ENCODE measurements at places on chromosomes 16 and 17.

DNA sequence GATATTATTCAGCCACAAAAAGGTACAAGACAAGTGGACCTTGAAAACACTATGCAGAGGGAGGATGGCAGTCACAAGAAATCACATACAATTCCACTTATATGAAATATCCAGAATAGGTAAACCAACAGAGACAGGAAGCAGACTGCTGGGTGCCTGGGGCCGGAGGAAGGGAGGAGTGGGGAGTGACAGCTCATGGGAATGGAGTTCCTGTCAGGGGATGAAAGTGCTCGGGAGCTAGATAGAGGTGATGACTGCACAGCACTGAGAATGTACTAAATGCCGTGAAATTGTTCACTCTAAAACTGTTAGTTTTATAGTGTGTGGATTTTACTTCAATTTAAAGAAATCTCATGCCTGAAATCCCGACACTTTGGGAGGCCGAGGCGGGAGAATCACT is 74.2 kb upstream of the MED9 start:
- no peak for DNase-seq

GRCh38 chr16:17526956-17527937 is 56.5 kb upstream of the XYLT1 start:
- no peak for DNase-seq

DNA sequence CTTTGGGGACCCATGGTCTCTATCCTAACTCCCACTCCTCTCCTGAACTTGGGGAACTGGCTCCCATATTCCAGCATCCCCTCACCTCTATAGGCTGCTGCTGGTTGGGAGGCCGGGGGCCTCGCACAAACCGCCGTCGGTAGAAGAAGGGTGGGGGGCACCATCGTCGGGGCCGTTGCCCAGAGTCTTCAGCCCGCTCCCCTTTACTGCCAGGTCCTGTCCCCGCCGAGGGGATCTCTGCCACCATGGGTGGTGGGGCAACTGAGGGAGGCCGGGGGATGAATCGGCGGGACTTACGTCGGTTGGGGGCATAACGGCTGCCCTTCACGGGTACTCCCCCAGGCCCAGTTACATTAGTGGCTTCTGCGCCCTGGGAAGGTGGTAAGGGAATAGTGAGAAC is 4.3 kb downstream of the YBX2 start:
- no peak for DNase-seq

DNA sequence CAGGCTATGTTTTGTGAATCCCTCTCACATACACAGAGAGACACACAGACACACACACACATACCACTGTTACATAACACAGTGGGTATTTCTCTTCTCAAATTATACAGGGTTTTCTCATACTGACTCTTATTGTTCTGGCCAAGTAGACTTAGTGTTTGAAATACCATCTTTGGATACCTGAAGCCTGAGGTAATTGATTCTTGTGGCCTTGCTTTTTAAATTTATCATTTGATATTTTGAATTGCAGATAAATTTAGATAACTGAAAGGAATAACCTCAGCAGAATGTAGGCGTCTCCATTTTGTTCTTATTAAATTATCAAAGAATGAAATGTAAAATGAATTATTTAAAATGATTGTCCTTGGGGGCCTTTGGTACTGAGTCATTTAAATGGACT is 223.8 kb downstream of the LGALS9B start:
- no peak for DNase-seq

- no peak for DNase-seq
These were observed 171.2 kb downstream of the AHSP start for GRCh38 chr16:31698901-31699300.

GRCh38 chr16:87233928-87234327 is 83.3 kb downstream of the C16orf95 start:
- no peak for DNase-seq

DNA sequence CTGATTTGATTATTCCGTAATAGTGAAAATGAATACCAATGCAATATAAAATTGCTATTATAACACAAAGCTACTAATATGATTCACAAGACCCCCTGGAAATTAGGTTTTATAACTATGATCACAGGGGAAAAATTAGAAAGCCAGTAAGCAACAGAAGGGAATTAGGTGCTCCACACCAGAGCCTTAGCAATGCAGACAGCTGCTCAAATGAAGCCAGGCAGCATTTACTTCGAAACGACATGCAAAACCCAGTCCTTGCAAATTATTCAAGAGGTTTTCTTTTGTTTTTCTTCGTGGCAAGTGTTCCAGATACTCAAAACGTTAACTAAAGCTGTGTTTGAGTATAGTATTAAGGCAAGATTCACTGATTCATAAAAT is 47.9 kb downstream of the TOX3 start:
- no peak for DNase-seq

- DNase-seq = no peak
These were observed 97.8 kb downstream of the NXN start for GRCh38 chr17:881778-882177.

GRCh38 chr17:74008196-74008595 is 195.3 kb upstream of the RPL38 start:
- peak; percentile 58 for DNase-seq

DNA sequence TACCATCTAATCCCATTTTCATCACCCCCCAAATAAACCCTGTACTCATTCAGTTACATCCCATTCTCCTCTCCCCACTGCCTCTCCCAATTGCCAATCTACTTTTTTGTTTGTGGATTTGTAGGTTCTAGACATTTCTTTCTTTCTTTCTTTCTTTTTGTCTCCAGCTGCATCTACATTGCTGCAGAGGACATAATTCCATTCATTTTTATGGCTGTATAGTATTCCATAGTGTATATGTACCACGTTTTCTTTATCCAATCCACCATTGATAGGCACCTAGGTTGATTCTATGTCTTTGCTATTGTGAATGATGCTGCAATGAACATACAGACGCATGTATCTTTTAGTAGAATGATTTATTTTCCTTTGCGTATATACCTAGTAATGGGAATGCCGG is 6.3 kb upstream of the CRYM start:
- no peak for DNase-seq

DNA sequence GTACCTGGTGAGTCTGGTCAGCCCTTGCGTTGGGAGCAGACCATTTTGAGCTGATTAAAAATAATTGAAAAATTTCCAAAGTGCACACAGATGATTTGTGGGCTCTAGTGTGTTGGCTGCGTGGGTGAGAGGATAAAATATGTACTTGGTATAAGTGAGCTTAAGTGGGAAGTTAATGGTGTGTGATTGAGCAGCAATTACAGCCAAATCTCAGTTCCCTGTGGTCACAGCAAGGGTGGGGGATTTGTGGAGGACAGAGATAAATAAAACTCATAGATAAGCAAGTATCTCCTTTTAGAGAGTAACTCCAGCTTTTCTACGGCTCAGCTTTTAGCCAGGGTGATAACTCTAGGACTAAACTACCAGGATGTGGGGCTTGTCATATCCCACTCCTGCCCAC is 390.4 kb downstream of the UTP18 start:
- DNase-seq = no peak

GRCh38 chr17:10171581-10171981 is 26.8 kb downstream of the GAS7 start:
- no peak for DNase-seq

DNA sequence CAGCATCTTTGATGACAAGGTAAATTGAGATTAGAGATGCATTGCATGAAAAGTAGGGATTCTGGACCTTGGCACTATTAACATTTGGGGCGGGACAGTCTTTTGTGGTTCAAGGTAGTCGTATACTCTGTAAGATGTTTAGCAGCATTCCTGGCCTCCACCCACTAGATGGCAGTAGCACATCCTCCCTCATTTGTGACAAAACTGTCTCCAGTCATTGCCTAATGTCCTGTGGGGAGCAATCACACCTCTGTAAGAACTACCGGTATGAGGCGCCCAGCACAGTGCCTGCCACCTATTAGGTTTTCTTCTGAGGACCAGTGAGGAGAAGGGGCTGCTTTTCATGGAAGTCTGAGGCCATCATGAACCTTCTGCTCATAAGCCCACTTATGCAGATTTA is 180.8 kb downstream of the RBFOX1 start:
- DNase-seq = no peak

GRCh38 chr17:38970804-38971203 is 3.6 kb upstream of the FBXO47 start:
- no peak for DNase-seq

DNA sequence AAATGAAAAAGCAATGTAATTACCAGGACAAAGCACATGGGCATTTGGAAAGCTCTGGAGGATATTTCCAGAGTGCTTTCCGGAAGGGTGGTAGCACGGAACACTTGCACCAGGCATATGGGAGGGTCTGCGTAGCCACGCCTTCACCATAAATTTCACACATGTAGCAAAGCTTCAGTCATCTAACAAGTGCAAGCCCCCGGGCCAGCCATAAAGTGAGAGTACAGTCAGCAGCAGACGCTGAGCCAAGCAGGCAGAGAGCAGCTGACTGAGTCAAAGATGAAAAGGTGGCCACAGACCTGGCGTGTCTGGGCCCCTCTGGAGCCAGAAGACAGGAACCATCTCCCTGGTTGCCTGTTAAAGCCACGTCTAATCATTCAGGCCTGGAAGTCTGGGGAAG is 130.6 kb downstream of the SEC14L1 start:
- no peak for DNase-seq

GRCh38 chr17:77736199-77736585 is 222.3 kb upstream of the TNRC6C start:
- DNase-seq = no peak

- DNase-seq = no peak
These were observed 68.3 kb upstream of the ENDOV start for GRCh38 chr17:80346498-80347275.

GRCh38 chr17:68539548-68540467 is 27.6 kb downstream of the PRKAR1A start:
- DNase-seq = no peak

DNA sequence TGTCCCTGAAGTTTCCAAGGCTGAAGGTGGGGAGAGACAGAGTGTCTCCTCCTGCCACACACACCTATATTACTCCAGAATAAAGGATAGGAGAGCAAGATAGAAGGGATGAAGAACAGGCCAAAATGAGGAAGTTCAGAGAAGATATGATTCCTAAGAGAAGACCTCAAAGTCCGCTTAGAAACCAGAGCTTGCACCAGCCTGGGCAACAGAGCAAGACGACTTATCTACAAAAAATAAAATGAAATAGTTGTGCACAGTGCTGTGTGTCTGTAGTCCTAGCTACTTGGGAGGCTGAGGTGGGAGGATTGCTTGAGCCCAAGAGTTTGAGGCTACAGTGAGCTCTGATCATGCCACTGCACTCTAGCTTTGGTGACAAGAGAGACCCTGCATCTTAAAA is 128.2 kb downstream of the HS3ST3B1 start:
- DNase-seq = no peak

DNA sequence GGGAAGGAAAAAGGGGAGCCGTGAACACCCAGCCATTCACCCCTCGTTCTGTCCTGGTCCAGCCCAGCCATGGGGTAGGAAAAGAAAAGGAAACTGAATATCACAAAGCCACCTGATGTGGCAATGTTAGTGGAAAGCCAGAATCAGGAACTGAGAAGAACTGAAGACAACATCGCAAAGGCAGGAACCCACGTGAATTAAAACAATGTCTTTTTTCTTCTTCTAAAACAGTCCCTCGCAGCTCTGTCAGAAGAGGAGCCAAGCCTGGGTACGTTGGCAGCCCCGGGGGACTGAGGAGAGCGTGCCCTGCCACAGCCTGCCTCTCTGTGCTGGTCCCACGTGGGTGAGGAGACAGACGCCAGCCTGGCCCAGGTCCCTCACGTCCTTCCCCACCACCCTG is 55.0 kb downstream of the ZNF423 start:
- no peak for DNase-seq

DNA sequence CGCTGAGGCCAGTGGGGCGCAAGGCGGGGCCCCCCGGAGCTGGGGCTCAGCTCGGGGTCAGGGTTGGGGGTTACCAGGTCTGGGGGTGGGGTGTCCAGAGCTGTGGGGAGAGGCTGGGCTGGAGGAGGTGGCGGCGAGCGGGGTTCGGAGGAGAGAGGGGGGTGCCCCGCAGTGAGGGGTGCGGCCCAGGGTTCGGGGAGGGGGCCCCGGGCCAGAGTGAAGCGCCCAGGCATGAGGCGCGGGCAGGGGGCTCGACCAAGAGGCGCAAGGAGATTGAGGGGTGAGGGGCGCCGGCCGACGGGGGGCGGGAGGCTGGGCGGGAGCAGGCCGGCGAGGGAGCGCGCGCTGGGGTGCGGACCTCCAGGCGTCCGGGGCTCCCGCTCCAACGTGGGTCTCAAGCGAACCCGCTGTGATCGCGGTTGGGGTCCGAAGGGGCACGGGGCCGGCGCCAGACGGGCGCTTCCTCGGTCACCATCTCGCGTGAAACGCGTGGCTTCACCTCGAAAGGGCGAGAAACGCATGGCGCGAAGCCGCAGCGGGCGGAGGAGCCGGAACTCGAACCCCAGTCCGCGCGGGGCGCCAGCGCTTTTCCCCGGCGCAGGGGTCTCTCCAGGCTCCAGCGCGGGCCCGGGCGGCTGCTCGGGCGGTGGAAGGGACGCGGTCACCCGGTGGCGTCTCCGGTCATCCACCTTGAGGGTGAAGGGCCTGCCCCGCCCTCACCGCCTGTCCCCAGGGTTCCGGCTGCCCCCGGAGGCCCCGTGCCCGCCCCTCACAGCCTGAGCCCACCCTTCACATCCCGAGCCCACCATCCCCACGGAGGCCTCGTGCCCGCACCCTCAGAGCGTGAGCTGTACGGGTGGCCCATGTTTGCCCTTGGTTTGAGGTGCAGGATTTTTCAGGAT is 846 bp downstream of the CPNE7 start:
- no peak for DNase-seq

DNA sequence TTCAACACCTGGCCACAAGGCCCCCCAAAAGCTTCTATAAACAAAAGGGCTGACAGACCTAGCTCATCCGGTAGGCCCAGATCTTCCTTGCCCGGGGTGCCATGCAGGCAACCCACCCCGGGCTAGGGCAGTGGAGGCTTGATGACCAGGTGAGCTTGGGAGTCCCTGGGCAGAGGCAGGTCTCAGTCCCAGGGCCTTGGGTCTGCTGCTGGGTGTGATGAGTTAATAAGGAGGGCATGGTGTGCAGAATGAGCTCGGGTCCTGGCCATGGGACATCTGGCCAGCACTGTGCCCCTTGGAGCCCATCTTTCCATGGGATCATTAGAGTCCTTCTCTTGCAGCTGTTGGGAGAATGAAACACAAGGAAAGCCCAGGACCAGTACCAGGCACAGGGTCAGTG is 20.2 kb upstream of the MPRIP start:
- no peak for DNase-seq

DNA sequence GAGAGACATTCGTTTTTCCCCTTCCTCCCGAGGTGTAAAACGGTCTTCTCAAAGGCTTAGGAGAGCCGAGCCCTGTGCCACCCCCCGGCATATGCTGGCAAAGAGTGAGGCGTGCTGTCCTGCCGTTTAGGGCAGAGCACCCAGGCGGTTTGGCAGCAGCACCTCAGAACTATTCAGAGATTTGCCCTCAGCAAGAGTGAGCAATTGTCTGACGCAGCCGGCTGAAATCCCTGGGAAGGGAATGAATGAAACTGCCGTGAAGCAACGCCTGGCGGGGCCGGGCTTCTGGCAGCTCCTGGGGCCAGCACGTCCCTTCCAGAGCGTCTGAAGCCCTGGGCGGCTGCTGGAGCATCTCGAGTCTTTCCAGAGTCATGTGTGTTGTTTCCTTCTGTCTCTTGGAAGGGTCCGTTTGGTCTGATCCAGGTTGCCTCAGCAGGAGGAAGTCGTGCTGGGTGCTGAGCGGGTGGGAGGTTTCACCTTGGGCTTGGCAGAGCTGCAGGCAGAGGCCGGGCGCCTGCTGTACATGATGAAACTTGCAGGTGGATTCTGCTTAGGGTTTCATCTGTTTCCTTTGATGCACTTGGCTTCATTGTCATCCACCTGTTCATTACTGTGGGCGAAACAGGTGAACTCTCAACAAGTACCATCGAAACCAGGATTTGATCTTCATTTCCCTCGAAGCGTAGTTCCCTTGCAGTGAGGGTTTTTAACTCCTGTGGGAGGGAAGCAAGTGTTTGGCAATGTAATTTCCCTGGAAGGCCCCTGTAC is 35.4 kb downstream of the TBCD start:
- DNase-seq = no peak

Data from activated CD8-positive, alpha-beta memory T cell treated with anti-CD3 and anti-CD28 coated beads for 24 hours (primary cell).